ENCODE measurements at places on chromosomes 2 and 18. TPM values are rescaled to one million over a fixed set of nuclear protein-coding genes. Genes with fewer than 3 reads are reported as not detected.
A peak's percentile ranks its signal among the peaks of the same experiment; 100 is the strongest.

FAHD2A gene
- total RNA-seq = 37.0 TPM

ALPI gene
- total RNA-seq = not detected

MMADHC gene
- 178 TPM for total RNA-seq

RUFY4 gene
- total RNA-seq = not detected

GRCh38 chr2:17803497-17803896 is 12.8 kb upstream of the MSGN1 start:
- no peak overlapping the region for H3K4me3 ChIP-seq
- no peak overlapping the region for H3K27ac ChIP-seq

GRCh38 chr2:1266351-1266750 is 146.9 kb upstream of the TPO start:
- H3K4me1 ChIP-seq = no peaks in the 10 kb centered on the region
- H3K27ac ChIP-seq = no peak overlapping the region
- H3K4me3 ChIP-seq = no peak overlapping the region
- no peaks in the 10 kb centered on the region for H3K36me3 ChIP-seq
- H3K27me3 ChIP-seq = no peaks in the 10 kb centered on the region
- peak; percentile 13 for DNase-seq

GRCh38 chr18:12287684-12288402 is 20.2 kb upstream of the TUBB6 start:
- DNase-seq = peak; percentile 63
- no peak overlapping the region for H3K27ac ChIP-seq
- peaks cover 56% of the 10 kb centered on the region for H3K27me3 ChIP-seq
- peaks cover 14% of the 10 kb centered on the region for H3K4me1 ChIP-seq
- H3K4me3 ChIP-seq = peak overlapping the region; percentile 61

GRCh38 chr2:3536682-3537632 is 17.6 kb upstream of the ADI1 start:
- H3K4me3 ChIP-seq = no peak overlapping the region
- H3K36me3 ChIP-seq = peaks cover 1% of the 10 kb centered on the region
- no peak overlapping the region for H3K27ac ChIP-seq

DNA sequence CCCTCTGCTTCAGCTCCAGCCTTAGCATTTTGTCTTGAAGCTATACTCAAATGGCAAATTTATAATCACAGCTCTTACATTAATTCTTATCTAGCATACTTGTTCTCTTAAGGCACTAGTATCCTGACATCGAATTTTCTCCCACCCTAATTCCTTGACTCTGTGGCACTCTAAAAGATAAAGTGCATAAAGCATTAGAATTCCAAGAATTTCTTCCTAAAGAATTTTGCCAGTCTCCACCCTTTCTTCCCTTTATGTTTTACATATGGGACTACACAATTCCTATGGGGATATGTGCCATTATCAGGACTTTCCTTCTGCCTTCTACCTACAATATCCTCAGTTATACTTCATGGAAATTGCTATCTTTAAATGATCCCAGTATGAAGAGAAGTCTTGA is 560.3 kb downstream of the ARHGAP15 start:
- H3K27ac ChIP-seq = no peak overlapping the region
- H3K27me3 ChIP-seq = no peaks in the 10 kb centered on the region
- DNase-seq = no peak
- peaks cover 51% of the 10 kb centered on the region for H3K4me1 ChIP-seq

All from neural progenitor cell (in vitro differentiated cells).